ENCODE measurements at places on chromosomes 2 and 18.
A peak's percentile ranks its signal among the peaks of the same experiment; 100 is the strongest.

- DNase-seq = no peak
These were observed 145.0 kb downstream of the MAP4K4 start for GRCh38 chr2:101842471-101842870.

- no peak for DNase-seq
These were observed 724 bp downstream of the NMS start for GRCh38 chr2:100470898-100471514.

DNA sequence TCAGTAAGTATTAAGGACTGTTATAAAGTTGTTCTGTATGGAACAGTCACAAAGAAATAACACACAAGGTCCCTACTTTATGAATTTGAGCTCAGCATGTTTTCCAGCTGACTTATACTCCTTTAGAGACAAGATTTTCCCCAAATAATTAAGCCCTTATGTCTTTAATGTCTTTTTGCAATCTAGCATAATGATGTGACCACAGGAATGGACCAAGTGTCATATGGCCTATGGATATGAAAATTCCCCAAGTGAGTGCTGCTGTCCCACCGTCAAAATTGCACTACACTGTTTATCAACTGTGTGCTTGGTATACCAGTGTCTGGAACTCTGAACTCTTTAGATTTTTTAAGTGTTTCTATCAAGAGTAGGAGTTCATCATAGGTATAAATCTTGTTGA, 369.6 kb downstream of the PID1 start:
- no peak for DNase-seq

DNA sequence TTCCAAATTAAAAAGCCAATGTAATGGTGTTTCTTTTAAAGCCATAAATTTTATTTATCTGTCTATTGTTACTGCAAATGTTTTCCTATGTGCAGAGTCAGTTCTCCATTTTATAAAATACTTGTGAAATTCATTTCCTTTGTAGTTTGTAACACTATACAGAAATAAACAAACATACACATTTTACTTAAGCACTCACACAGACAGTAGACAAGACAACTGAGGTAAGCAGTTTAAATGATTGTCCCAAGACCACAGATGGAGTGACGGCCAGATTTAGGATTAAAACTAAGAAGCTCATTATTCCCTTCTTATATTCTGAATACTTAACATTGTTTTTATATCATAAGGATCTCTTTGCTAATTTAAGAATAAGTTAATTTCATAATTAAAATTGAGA, 100.9 kb downstream of the BAZ2B start:
- DNase-seq = no peak

- DNase-seq = no peak
These were observed 427.3 kb downstream of the TSN start for GRCh38 chr2:122182616-122183355.

DNA sequence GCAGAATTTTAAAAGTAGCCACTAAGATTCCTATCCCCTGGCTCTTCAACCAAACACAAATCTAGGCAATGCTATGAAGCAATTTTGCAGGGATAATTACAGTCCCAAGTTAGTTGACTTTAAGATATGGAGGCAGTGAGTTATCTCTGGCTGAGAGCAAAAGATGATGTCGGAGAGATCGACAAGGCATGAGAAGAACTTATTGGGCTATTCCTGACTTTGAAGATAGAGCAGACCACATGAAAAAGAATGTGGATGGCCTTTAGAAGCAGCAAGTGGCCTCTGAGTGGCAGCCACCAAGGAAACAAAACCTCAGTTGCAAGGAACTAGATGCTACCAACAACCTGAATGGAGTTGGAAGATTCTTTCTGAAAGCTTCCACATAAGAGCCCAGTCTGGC, 58.2 kb upstream of the PPM1B start:
- no peak for DNase-seq

- DNase-seq = no peak
These were observed 13.6 kb downstream of the SPDYA start for GRCh38 chr2:28824207-28824606.

- DNase-seq = no peak
These were observed 60.6 kb downstream of the SERTAD2 start for GRCh38 chr2:64593035-64593655.

GRCh38 chr18:49886891-49887764, 73.8 kb upstream of the ACAA2 start:
- DNase-seq = no peak

- no peak for DNase-seq
These were observed 30.7 kb downstream of the INPP5D start for GRCh38 chr2:233090879-233091278.

DNA sequence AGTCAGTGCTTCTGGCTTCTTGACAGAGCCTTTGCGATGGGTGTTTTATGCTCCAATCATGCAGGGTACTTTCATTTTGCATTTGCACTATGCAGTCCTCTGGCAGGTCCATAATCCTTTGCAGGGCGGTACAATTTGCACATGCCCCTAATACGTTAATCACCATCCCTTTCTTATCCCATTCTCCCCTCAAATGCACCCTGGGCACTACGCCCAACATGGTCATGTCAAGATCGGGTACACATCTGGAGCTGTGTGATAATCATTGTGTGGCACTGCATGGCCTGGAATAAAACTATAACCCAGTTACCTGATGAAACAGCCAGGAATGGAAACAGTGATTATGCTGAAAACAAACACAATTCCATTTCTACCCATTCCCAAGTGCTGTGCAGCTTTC, 27.7 kb downstream of the LOXHD1 start:
- no peak for DNase-seq

DNA sequence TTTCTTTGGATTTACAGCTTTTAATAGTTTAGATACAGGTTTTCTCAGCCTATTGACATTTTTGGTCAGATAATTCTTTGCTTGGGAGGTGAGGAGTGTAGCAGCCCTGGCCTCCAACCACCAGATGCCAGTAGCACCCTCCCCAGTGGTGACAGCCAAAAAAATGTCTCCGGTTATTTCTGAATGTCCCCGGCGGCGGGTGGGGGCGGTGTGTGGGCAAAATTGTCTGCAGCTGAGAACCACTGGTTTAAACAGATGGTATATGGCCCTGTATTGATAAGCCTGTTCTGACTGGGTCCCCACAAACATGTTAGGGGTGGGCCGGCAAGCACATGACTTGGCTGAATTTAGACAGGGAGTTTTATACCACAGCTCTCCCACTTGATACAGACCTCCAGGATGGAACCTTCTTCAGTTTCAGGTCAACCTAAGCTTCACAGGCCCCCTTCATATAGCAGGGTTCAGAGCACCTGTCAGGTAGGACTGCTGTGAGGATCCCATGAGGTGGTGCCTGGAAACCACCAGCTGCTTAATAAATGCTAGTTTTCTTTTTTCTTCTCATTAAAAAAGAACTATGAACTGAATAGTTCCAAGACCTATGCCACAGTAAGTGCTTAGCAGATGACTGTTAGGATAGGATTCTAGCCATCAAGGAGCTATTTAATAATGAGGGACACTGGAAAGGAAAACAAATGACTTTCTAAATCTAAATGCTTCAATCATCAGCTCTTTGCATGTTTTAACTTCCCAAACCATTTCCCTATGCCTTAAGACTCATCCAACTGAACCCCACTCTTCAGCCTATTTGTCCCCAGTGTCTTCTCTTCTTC, 18.1 kb downstream of the LPIN2 start:
- DNase-seq = peak; percentile 73

GRCh38 chr2:205656941-205657340, 25.4 kb upstream of the NRP2 start:
- no peak for DNase-seq

DNA sequence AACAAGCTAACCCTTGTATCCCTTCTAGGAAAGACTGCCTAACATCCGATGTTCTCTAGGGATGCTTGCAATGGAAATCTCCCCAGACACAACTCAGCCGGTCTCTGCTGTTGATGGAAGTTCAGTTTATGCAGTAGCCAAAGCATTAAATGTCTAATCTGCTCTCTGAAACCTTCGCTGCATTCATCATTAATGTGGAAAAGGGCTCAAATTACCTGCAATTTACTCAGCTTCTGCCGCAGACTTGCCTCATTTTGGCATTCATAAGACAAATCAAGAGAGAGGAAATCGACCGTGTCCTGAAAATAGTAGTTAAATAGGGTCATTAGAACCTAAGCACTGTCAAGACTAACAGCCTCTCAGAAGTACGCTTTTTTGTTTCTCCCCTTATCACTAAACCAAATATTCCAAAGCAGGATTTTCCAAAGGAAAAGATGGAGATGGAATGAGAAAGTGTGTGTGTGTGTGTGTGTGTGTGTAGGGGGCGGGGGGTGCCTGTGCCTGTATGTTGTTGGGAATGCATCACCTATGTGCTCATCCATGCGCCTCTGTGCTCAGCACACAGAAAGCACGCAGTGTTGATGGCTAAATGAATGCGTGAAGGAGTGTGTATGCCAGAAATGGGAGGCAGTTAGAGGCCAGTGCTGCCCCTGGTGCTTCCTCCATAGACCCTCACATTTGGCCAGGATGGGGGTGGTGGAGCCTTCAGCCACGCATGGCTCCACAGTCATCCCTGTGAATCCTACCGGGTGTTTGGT, 7.4 kb downstream of the LCT start:
- DNase-seq = no peak

DNA sequence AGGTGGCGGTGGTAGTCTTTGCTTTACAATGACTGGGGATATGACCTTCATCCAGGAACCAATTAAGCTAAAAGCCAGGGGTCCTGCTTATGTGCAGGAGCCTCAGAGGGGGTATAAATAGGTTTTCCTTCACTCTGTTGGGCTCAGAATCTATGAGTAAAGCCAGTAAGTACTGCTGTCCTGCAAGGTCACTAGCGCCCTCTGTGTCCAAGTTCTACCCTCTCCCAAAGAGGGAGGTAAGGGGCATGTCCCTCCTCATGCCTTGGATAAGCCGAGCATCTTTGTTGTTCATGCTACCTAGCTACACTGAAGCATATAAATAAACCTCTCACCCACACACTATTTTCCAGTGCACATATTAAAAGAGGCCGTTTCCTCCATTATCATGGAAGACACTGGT, 79.4 kb downstream of the SPRED2 start:
- no peak for DNase-seq

GRCh38 chr2:201642086-201642578, 1.2 kb downstream of the TMEM237 start:
- DNase-seq = no peak

GRCh38 chr18:59220164-59220783, 316 bp downstream of the GRP start:
- DNase-seq = no peak

GRCh38 chr2:144032566-144032965, 487.4 kb downstream of the ZEB2 start:
- DNase-seq = no peak

GRCh38 chr2:241560883-241561474, 2.4 kb downstream of the BOK start:
- DNase-seq = no peak

DNA sequence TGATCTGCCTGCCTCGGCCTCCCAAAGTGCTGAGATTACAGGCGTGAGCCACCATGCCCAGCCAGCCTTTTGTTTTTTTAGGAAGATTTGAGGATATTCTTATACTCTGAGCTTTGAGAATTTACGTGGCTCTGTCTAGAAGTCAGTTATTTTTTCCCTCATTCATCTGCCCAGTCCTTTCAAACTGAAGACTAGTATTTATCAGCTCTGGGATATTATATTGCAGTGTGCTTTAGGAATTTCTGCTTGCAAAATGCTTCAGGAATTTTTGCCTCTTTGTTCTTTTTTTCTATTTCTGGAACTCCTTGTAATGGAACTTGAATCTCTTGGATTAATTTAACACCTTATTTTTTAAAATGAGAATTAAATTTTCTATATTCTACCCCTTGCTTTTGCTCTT, 22.6 kb downstream of the ACSL3 start:
- DNase-seq = no peak

DNA sequence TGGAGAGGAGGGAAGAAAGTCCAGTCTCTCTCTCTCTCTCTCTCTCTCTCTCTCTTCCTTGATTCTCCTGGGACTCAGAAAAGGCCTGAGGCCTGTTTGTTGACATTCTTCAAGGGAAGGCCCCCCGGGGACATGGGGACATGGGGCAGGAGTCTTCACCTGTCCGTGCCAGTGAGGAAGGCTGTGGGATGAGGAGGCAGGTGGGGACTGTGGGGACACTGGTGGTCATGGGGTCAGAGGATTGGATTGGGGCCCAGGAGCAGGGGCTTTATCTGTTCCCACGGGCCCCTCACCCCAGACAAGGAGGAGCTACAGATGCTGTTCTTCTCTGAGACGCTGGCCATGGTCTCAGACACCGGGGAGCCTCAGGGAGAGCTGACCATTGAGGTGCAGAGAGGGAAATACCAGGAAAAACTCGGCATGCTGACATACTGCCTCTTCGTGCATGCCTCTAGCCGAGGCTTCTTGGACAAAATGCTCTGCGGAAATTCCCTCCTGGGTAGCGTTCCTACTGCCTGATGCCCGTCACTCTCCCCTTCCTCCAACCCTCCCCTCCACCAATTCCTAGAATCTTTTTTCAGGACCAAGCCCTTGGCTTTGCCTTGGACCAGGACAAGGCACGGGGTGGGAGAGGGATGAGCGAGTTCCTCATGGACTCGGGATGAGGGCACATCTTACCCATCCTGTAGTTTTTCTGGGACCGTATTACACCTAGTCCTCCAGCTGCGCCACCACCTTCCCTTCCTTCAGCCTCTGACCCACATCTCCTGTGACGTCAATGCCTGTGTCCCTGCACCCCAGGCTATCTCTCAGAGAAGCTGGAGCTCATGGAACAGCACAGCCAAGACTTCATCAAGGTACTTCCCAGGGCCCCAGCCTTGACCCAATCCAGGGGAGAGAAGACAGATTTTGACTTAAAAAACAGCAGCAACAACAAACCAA, 850 bp downstream of the CATIP start:
- DNase-seq = peak; percentile 31

- DNase-seq = no peak
These were observed 158.4 kb downstream of the MSH2 start for GRCh38 chr2:47561371-47561770.

- no peak for DNase-seq
These were observed 278.0 kb downstream of the EPHA4 start for GRCh38 chr2:221293949-221294742.

GRCh38 chr18:14961991-14962390, 214.0 kb downstream of the ANKRD30B start:
- DNase-seq = no peak

GRCh38 chr2:120032297-120032696, 19.4 kb downstream of the EPB41L5 start:
- DNase-seq = no peak

- DNase-seq = peak; percentile 60
These were observed 52.0 kb downstream of the ARL4C start for GRCh38 chr2:234444893-234445292.

- no peak for DNase-seq
These were observed 29.2 kb upstream of the ZDBF2 start for GRCh38 chr2:206245265-206245672.

GRCh38 chr2:154194909-154195643, 323.4 kb downstream of the GALNT13 start:
- DNase-seq = no peak

- DNase-seq = no peak
These were observed 285.1 kb downstream of the TMX3 start for GRCh38 chr18:68429841-68430240.

- no peak for DNase-seq
These were observed 171.4 kb upstream of the LRRTM1 start for GRCh38 chr2:80475970-80476369.

GRCh38 chr18:71168557-71169145, 879.8 kb downstream of the SOCS6 start:
- DNase-seq = no peak
